ENCODE measurements at places on chromosomes 3 and 15. TPM values are rescaled to one million over a fixed set of nuclear protein-coding genes. Genes with fewer than 3 reads are reported as not detected.

Gene LRTM1
- total RNA-seq = not detected

GRCh38 chr15:51332206-51333147 is 5.9 kb downstream of the CYP19A1 start:
- DNase-seq = no peak

- no peak for DNase-seq
Measured at GRCh38 chr3:143349455-143349854, 229.9 kb downstream of the CHST2 start.

Gene C3orf85
- total RNA-seq = not detected

Gene LMAN1L
- 7.9 TPM for total RNA-seq

DNA sequence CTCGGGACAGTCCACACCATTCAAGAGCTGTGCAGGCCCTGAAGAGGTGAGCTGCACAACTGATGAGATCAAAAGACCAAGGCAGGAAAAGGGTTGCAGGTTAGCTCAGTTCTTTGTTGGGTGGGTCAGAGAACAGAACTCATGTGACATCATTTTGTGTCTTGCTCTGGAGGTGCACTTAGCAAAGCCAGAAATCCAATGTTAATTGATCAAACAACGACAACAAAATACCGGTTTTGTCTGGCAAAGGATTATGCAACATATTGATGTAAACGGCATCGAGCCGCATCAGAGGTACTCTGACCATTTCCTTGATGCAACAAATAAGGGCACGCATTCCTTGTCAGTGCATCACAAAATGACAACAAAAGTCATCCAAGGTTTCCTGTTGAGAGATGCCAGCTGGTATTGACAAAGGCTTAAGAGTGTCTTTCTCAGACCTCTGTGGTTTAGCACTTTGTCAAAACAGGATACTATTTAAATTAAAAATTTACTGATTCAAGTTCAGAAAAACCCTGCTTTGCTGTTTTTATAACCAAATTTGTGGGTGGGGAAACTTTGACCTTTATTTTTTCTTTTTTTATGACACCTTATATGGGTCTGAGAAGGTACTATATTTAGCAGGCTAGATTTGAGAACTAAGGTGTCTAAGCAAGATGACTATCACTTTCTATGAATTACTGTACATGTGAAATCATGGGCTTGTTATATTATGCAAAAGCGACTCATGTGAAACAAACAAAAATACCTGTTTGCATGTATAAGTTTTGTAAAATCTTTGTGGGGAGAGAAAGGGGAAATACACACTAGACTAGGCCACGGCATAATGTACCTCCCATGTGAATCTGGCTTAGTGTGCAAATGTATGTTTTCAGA is 496.1 kb downstream of the FOXP1 start:
- no peak for DNase-seq

GRCh38 chr3:124172816-124173215 is 180.9 kb upstream of the ROPN1 start:
- no peak for DNase-seq

DNA sequence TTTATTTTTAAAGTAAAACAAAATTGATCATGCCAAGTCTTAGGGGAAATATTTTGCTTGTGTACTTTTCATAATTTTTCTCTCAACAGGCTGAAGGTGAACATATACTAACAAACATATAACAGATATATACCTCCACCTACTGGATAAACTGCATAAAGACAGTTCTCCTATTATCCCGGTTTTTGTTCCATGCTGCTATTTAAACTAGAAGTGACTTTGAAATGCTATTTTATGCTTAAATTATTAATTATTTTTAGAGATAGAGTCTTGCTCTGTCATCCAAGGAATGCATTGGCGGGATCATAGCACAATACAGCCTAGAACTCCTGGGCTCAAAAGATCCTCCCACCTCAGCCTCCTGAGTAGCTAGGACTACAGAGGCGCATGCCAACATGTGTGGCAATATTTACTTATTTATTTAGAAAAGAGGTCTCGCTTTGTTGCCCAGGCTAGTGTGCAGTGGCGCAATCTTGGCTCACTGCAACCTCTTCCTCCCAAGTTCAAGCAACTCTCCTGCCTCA is 49.8 kb downstream of the ST3GAL6 start:
- DNase-seq = no peak

Gene BOC
- total RNA-seq = 12.8 TPM

DNA sequence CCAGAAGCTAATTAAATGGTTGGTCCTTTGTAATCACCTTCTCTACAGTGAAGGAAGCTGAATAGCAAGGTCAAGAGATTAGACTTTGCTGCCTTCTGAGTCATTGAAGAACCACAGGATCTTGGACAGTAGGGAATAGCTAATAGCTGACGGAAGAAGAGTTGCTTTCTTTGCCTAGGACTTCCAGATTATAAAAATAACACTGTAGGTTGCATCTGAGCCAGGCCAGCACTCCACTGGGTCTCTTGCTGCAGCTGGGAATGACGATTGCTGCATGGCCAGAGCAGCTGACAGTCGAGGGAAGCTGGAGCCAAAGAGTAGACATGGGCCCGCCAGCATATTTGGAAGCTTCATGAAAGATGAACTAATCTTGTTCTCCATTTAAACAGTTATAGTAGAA is 81.5 kb upstream of the KCNMB2 start:
- peak; percentile 82 for DNase-seq

Gene ANKRD34C
- 0.78 TPM for total RNA-seq

GRCh38 chr3:160055659-160056058 is 67.0 kb downstream of the IL12A start:
- no peak for DNase-seq

Gene NKTR
- 35.1 TPM for total RNA-seq

DNA sequence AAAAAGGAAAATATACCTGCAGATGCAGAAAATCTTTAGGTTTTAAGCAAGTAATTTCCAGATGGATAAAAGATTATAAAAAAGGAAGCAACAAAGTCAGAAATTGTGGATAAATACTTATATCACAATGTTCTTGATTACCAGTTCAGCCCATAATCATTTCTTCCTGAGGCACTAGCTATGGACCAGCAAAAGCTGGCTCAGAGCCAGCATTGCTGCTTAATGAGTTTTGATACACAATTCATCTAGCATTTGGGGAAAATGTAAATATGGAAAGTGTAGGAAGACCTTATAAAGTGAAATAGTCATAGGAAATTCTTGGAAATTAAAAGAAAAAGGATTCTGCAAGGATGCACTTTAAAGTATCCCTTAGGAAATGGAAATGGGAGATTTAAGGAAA is 168.3 kb upstream of the GBE1 start:
- no peak for DNase-seq

GRCh38 chr3:120597445-120598049 is 1.4 kb downstream of the NDUFB4 start:
- no peak for DNase-seq

DNA sequence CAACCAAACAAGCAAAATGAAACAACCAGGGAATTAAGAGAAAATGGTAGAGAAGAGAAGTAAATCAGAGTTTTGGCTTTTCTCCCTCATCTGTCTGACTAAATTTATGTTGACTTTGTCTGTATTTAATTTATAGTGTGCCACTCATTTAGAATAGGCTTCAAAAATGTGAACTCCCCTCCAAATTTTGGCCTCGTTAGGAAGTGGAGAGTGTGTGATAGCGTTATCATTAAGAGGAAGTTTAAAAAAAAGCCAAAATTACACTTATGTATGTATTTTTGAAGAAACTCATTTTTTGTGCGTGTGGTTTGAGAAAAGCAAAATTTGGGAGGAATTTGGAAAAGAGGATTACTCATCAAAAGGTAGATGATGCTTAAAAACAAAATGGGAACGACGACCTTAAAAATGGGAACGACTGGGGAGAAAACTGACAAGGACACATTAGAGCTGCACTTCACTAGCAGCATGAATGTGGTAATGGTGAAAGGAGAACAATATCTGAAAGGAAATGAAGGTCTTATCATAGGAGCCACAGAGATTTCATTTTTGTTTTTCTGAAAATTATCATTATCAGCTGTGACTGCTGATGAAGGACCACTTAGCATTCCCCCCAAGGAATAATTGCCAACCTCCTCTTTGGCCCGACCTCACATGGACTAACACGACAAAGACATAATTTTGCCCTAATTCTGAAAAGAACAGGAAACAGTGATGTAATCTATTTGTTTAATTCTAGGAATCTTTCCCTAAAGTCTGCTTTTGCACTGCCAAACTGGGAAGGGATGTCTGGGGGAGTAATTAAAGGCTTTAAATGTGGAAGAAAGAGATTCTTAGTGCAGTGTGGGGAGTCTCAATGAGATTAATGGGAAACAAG is 163.2 kb upstream of the P2RY1 start:
- DNase-seq = no peak

Gene WDR93
- not detected for total RNA-seq

Gene ZBTB47
- 202 TPM for total RNA-seq

GRCh38 chr3:197350446-197350845 is 52.0 kb upstream of the DLG1 start:
- no peak for DNase-seq
